ENCODE measurements at places on chromosomes 1 and 21.
A peak's percentile ranks its signal among the peaks of the same experiment; 100 is the strongest.

DNA sequence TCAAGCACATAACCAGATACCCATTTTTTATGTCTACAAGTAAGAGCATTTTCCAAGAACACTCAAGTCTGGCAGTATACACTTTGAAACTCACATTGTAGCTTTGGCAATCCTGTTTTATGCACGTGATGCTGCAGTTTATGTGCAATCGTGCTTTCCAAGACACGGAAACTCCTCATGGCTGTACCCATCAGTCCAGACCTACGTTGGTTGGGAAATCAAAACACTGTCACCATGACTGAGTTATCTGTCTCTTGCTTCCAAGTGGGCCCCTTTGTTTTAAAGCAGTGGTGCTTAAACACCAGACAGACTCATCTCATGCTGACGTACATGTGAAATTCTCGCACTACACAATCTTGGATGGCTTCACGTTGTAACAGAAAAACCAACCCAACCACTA is 192.8 kb downstream of the LTN1 start:
- no peak for DNase-seq

DNA sequence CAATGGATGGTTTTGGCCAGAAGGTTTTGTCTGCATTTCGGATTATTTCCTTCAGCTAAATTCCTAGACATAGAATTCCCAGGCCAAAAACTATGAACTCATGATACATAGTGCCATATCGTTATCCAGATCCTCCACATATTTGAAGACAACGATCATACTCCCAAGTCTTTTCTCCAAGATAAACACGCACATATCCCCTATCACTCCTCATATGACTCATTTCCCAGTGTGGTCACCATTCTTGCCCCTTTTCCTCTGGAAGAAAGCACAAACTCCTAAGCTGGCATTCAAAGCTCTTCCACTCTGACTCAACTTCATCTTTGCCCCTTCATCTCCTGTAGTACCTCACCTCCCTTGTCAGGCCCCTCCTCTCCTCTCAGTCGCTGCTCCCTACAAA is 277.6 kb downstream of the PLPP3 start:
- peak; percentile 88 for DNase-seq

DNA sequence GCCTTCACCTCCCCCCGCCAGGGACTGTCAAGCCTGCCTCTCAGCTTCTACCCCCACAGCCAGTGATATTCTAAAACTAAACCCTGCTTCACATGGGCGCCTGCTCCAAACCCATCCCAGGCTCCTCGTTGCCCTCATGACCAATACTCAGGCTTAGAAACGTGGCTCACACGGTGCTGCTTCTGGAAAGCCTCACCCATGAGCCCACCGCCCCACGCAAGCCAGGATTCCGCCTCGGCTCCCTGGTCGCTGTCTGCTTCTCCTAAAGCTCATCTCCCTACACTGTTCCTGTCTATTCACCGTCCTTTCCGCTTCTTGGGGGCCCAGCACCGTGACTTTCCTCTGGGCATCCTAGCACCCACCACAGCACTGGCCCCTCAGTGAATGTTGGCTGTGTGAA is 72.5 kb downstream of the NID1 start:
- DNase-seq: no peak

GRCh38 chr1:172818841-172819527 is 160.1 kb downstream of the FASLG start:
- DNase-seq: no peak

DNA sequence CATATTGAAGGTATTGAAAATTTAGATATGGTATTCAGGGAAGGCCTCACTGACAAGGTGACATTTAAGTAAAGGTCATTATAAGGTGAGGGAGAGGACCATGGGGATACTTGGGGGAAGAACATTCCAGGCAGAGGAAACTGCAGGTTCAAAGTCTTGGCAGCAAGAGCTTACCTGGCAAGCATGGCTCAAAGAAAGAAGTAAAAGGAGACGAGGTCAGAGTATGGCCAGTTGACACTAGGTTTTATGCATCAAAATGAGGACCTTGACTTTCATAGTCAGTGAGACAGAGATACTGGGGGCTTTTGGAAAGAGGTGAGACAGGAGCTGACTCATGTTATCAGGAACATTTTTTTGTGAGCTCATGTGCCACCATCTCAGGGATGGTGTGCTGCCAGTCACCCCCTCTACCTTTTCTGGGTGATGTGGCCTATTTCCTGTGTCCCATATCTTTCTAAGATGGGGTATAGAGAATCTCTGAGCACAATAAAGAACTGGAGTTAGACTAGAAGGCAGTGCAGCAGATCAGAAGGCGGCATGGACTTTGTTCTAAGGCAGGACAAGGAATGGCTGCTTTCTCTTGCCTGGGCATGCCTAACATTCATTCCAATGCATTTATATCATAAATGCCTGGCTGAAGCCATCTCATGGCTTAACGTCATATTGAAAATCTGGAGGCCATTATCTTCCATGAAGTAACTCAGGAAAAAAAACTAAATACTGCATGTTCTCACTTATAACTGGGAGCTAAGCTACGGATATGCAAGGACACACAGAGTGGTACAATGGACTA is 406.7 kb downstream of the NTNG1 start:
- no peak for DNase-seq

GRCh38 chr1:71031426-71031825 is 16.2 kb downstream of the PTGER3 start:
- DNase-seq: no peak

- peak; percentile 20 for DNase-seq
Observed at GRCh38 chr1:191831572-191831971, 326.7 kb upstream of the RGS18 start.

GRCh38 chr1:47569681-47570470 is 132.0 kb downstream of the FOXD2 start:
- DNase-seq: peak; percentile 85

- peak; percentile 85 for DNase-seq
Observed at GRCh38 chr1:24909388-24909898, 20.6 kb downstream of the RUNX3 start.

DNA sequence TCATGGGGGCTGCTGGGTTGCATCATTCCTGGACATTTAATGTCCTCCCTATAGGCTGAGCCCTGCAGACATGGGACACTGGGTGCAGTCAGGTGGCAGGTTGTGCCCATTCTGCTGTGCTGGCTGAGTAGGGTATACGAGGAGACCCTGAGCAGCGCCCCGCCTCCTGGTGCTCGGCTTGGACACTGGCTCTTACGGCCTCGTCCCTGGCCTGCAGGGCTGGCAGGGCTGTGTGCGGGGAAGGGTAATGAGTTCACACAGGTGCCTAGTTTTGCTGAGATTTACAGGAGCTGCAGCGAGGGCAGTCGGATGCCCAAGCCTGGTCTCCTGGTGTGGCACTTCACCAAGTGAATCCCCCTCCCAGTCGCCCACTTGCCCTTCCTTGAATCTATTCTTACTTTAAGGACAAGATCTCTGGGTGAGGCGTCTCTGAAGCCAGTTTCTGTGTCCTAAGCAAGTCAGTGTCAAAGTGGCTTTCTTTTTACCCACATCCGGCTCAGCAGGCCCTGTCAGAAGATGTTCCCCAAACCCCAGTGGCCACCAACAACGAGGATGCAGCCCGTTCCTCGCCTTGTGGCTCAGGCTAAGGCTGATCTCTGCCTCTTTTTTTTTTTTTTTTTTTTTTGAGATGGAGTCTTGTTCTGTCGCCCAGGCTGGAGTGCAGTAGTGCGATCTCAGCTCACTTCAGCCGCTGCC is 73.2 kb downstream of the MAN1C1 start:
- DNase-seq: no peak

GRCh38 chr1:173392895-173393658 is 84.1 kb upstream of the PRDX6 start:
- DNase-seq: peak; percentile 91

DNA sequence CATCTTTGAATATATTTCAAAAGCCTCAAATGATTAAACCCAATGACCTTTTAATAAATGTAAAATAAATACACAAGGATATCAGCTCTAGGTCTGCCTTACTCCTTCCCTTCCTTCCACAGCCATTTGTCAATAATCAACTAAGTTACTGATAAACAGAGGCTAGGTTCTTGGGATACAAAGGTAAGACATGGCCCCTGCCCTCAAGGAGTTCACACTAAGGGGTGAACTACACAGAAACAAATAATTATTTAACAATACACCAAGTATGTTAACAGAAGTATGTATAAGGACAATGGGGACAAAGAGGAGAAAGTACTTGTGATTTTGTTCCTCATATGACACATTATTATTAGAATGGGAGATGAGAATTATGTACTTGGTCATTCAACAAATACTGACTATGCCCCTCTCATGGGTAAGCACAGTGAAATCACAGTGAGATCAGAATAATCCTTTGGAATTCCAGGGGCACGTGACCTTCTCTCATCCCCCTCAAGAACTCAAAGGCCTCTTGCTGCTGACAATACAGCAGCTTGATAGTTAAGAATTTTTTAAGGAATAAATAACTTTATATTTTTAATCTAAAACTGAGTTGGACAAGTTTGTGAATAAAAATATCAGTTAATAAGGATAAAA is 40.2 kb downstream of the ATP1B1 start:
- no peak for DNase-seq
